Frontal cortex (tissue), 4 donors: ENCODE measurements at places on chromosomes 3 and 15. TPM values are rescaled to one million over a fixed set of nuclear protein-coding genes. Genes with fewer than 3 reads are reported as not detected.

The LDHAL6B gene
- total RNA-seq: not detected

The ADAMTS9 gene
- 24.1 TPM for total RNA-seq

The PATL2 gene
- not detected for total RNA-seq

The PODXL2 gene
- 182 TPM for total RNA-seq

The CNBP gene
- total RNA-seq: 169 TPM

The CHRNA7 gene
- 4.5 TPM for total RNA-seq

The AADACL2 gene
- total RNA-seq: not detected

The CLSTN2 gene
- 11.8 TPM for total RNA-seq

The ITIH3 gene
- total RNA-seq: not detected
